ENCODE measurements at places on chromosomes 11 and 22.

- no peak for DNase-seq
Measured at GRCh38 chr11:8267831-8268529, 4.3 kb upstream of the LMO1 start.

DNA sequence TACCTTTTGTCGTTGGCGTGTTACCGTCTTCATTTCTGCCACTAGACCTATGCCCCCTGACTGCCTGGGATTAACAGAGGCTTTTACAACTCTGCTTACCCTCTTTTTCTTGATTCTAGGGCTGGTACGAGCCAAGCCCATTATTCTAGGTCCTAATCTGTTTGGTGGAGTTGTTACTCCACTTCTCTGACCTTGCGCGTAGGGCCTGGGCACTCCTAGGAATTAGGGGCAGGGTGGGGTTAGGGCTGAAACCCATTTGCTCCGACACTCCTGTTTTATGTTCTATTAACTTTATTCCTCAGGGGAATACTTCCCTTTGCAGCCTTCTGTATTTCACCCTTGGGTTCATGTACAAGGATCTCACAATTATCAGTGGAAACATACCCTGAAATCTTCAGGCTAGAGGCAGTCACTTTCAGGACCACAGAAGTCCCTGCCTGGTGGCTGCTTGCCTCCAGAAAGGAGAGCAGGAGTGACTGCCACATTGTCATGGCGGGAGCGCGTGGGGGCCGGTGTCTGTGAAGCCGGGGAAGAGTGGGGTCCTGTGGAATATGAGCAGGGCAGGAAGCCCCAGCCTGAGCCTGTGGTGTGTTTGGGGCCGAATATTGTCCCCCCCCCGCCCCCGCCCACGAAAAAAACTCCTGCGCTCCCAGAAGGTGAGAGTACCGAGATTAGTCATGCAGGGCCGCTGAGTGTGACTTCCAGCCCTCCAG is 731 bp upstream of the SLC37A2 start:
- no peak for DNase-seq

- no peak for DNase-seq
Measured at GRCh38 chr11:87203907-87204602, 166.3 kb downstream of the TMEM135 start.

DNA sequence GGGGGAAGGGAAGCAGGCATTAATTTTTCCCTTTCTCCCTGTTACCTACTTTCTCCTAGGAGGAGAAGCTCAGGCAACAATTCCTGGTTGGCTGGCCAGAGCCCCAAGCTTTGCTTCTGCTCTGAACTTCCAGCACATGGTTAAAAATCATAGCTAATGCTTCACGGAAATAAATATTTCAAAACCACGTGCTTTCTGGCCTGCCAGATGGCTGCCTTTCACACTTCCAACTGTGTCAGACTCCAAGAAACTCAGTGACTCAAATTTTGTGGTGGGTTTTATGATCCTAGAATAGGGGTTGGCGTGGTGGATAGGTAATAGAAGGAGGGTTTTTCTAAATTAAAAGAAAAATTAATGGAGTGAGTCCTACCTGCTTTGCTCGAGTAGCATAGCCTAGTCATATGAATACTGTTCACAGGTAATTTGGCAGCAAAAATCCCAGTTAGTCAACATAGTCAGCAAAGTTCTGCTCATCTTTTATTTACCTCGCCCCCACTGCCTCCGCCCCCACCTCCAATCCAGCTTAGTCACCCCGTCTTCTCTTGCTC is 58.6 kb downstream of the SC5D start:
- no peak for DNase-seq

DNA sequence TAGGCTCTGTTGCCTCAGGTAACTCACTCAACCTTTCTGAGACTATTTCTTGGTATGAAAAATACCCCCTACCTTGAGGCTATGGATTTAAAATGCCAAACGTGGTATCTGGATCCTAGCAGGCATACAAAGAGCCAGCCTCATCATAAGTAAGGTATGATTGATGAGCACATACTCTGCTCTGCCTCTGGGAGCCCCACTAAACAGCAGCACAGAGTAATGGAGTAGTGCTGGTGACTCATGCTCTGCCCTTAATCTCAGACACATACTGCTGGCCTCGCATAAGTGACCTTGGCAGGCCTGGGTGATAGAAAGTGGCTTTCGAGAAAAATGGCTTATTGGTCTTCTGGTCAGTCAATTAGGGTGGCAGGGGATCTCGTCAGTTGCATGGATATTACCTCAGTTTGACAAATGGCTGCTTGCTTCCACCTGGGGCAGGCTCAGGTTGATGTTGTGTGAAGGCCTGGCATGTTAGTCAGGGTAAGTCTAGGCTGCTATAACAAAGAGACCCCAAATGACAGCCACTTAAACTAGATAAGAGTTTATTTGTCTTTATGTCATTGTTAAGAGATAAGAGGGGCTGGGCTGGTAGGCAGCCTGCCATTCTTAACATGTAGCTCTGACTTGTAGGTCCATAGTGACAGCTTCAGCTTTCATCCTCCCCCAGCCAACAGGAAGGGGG is 15.2 kb upstream of the SLC6A5 start:
- no peak for DNase-seq

GRCh38 chr11:21554284-21554683 is 638.6 kb upstream of the ANO5 start:
- no peak for DNase-seq

- DNase-seq: no peak
Measured at GRCh38 chr11:94751786-94752185, 16.4 kb upstream of the AMOTL1 start.

GRCh38 chr11:116557282-116557681 is 215.5 kb downstream of the BUD13 start:
- no peak for DNase-seq

DNA sequence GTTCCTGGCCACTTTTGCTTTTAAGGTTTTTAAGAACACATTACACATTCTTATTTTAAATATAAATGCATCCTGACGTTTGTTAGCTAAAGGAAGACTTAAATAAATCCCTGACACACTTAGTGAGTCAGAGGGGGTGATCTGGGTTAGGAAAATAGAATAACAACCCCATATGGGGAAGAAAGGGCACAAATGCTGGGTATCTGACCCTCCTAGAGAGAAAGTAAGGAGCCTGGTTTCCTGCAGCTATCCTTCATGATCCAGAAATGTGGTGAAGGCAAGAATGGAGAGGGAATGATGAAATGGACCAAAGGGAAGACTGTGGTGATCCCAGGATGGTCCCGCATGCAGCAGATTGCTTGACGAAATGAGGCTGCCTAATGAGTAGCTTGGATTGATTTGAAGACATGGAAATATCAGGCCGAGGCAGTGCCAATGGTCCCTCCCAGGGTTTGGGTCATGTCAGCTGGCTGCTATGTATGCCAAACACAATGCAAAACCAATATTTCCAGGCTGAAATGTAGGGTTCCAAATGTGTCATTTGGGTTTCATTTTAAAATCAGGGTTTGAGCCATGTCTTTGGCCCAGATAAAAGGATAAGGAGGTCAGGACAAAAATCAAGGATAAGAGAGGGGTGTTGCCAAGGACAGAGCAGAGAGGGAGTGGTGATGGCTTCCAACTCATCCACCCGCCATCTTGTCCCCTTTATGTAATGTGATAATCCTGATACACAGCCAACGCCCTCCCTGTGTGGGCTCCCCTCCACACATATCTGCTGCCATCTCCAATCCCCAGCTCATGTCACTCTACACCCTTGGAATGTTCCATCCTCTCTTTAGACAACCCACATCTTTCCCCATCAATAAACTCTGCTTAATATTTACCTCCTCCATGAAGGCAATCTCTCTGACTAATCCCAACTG is 135.1 kb upstream of the PITPNB start:
- no peak for DNase-seq

- no peak for DNase-seq
Measured at GRCh38 chr22:36424901-36425579, 37.3 kb upstream of the MYH9 start.

DNA sequence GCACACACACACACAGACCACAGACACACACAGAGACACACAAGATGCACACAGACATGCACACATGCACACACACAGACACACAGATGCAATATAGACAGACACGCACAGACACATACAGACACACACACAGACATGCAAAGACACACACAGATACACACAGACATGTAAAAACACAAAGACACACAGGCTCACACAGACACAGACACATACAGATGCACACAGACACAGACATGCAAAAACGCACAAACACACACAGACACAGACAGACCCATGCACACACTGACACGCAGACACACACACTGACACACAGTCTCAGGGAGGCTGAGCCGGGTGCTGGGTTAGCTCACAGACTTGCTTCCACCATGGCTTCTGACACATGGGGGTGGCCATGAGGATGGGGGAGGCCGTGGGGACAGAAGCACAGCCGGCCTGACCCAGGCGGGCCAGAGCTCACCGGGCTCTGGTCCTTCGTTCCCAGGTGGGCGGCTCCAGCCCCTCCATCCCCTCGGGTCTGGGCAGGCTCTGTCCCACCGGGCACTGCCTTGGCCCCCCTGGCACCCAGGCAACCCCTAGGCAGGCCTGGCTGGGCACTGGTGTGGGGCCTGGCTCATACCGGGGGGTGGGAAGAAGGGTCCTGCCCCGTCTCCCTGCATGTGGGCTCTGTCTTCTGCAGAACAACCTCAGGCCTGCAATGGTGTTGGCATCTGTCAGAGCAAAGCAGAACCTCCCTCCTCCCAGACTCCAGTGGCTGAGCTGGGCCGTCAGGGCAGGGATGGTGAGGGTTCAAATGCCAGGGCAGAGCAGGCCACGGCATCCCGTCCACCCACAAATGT is 1489.5 kb downstream of the BRD1 start:
- no peak for DNase-seq

DNA sequence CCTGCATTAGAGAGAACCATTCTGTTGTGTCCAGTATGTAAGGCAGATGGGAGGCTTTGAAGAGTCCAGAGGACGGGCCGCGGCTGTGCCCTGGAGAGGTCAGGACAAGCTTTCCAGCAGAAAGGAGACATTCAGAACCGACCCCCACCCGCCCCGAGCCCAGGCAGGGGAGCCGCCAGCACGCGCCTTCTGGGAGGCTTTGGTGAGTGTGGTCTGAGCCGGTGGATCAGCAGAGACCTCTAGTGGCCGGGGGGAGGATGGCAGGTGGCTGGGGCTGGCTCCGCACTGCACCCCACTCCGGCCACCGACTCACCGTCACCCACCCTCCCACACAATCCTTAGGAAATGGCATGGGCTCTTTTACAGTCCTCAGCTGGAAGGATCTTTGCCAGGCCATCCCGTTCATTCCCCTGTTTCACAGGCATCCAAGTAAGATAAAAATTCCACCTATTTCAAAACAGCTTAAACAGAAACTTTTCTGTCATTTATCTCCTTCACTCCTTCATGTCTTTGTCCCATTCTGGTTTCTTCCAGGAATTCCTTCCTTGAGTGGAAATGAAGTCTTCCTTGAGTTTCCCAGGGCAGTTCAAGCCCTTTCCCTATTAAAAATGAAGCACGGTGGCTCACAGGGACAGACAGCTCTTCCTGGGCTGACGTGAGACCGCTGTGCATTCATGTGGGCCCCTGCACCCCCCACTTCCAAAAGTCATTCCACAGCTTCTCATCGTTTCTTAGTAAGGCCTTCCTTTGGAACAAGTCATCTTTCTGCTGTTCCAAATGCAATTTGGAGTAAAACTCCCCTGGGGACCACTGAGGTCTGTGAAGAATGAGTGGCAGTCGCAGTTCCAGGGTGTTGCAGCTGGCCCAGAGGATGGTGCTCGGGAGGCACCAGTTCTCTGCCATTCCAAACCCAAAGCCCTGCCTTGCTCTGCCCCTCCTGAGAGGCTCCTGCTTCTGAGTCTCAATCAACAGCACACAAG is 91.0 kb downstream of the FEZ1 start:
- DNase-seq: peak; percentile 22

- peak; percentile 95 for DNase-seq
Measured at GRCh38 chr11:10725114-10725906, 25.7 kb upstream of the CTR9 start.

GRCh38 chr11:41659985-41660384 is 200.5 kb upstream of the LRRC4C start:
- no peak for DNase-seq

- DNase-seq: no peak
Measured at GRCh38 chr11:117239295-117239694, 6.8 kb downstream of the RNF214 start.

GRCh38 chr11:111148953-111149352 is 96.6 kb upstream of the POU2AF2 start:
- DNase-seq: peak; percentile 14

GRCh38 chr11:116993599-116993998 is 104.6 kb downstream of the SIK3 start:
- DNase-seq: peak; percentile 71

DNA sequence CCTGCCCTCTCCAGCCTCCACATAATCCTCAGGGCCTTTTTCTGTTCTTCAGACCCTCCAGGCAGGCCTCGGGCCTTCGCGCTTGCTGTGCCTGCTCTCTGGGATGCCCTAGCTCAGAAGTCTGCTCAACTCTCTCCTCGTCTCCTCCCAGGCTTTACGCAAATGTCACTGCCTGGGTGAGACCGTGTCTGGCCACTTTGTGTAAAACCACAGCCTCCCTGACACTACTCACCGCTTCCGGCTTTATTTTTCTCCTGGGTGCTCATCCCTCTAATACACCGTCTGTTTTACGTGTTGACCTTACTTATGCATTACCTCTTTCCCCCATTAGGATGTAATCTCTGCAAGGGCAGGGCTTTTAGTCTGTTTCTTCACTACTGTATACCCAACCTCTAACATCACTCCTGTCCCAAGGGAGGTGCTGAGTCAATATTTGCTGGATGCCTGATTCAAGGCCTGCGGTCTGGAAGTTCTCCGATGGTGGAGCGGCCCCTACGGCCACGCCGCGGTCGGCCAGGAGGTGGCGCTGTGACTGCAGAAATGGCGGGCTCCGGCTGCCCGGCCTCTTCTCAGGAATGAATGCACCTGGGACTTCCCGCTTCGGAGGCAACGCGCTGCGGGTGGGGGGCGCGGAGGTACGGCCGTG is 58.2 kb upstream of the THY1 start:
- DNase-seq: peak; percentile 65

GRCh38 chr11:48043991-48044512 is 63.7 kb downstream of the PTPRJ start:
- DNase-seq: no peak

DNA sequence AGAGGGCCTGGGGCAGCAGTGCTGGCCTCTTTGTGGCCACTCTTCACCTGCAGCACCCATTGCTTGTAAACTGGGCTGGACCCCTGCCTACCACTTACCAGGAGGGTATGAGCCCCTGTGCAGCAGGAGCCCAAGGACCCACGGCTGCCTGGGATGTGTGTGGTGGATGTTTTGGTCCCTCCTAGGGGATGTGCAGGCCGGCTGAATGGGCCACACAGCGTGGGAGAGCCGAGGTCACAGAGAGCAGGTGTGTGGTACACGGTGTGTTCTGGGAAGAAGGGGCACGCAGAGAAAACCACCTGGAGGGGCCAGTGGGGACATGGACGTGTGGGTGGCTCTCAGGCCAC is 19.3 kb upstream of the GNB1L start:
- no peak for DNase-seq

Measured in CD14-positive monocyte (primary cell).